ENCODE measurements at places on chromosomes 3 and 15.
A peak's percentile ranks its signal among the peaks of the same experiment; 100 is the strongest.

DNA sequence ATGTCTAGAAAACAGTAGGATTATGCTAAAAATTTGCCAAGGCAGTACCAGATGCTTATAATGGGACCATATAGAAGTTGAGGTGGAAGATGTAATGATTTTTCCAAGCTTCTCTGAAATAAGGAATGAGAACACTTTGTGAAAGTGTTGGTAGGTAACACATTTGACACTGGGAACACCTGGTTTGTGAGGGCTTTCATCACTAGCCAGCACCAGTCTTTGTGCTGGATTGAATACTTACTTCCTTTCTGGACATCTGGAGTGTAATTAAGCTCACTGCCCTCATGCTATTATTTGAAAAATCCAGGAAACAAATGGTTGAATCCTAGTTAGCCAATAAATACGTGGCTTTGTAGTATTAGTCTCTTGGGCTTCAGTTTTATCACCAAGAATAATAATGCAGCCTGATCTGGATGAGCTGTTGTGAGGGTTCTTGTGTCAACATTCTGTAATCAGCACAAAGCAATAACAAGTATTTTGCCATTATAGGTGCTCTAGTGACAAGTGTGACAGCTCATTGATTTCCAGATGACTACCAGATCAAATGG, 12.9 kb downstream of the CCDC80 start:
- no peak for DNase-seq

DNA sequence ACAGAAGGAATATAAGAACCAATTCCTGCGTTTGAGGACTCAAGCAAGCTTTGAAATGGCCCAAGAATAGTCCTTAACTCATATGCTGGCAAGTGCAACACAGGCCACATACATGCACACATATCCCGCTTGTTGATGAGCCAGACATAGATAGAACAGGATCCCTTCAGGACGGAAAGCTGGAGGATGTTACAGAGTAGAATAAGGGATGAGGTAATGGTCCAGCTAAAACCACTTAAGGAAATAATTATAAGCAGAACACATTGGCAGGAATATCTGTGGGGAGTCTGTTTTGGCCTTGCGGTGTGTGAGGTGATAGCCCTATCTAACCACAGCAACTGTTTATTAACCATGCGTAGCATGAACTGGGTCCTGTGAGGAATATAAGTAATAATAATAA, 25.0 kb downstream of the SCG3 start:
- DNase-seq, result no peak

DNA sequence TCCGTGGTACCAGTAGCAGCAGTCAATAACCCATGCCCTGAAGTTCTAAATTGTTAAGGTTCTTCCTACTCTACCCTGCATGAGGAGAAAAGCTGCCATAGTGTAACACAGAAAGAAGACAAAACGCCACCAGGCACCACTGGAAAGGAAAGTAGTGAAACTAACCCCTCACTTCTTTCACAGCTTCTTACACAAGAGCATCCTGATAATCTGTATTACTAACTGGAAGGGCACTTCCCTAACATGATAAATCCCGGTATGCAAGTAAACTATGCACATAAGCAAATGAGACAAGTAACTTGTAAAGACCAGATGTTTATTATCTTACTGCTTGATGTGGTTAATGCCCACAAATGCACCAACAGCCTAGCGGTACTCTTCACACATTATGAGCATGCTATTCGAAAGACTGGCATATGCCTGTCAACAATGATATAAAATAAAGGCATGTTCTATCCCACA, 141.3 kb downstream of the ADAM10 start:
- DNase-seq, result no peak

- no peak for DNase-seq
Observed at GRCh38 chr3:122148941-122149627, 34.4 kb upstream of the CASR start.

DNA sequence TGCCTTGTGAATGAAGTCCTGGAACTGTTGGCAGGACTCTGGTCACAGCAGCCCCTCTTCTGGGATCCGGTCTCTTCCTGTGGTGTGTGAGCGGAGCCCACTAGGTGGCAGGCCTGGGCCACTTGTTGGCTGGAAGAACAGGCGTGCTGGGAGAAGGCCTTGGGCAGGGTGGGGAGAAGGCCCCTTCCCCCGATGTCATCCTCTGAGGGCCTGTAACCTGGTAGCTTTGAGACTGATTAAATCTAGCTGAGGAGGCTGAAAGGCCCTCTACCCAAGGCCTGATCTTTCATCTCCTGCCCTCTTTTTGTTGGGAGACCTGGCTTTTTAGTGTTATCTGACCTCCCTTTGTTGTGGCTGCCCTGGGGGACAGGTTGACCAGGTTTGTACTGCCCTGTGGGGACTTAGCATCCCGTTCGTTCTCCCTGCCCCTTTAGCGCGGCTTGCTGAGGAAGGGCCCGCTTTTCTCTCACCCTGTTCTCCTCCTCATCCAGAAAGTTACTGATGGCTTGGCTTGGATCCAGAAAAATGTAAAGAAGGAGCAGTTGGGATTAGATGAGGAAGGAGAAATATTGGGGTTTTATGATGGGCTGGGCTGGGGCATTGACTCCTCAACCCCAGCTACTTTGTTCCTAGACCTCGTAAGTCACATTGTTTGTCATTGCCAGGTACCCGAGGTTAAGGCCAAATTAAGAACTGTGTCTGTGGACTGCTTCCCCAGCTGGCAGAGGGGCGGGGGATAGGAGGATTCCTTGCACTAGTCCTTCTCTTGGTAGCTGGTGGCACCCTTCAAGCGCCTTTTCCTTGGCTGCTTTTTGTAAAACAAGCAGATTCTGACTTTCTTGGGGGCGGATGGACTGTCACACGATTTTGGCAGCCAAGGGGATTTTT, 48.5 kb downstream of the CHCHD6 start:
- DNase-seq, result peak; percentile 90

DNA sequence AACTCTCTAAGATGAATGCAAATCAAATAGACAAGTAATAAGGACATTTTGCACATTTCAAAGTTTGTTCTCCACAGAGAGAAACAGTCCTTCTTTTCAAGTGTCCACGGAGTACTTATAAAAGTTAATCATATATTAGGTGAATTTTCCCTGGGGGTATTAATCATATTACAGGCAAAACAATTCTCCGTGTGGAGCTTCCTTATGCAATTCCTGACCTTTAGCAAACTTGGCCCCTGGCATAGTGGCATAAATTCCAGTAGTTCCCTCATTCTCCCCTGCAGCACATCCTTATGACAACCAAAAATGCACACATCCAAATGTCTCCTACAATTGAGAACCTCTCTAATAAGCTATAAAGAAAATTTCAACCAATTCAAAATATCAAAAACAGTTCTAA, 34.4 kb downstream of the FSIP1 start:
- DNase-seq, result no peak

- no peak for DNase-seq
Observed at GRCh38 chr3:196636369-196637349, 2.8 kb upstream of the NRROS start.

- peak; percentile 49 for DNase-seq
Observed at GRCh38 chr3:119279101-119279554, 15.1 kb upstream of the ARHGAP31 start.

DNA sequence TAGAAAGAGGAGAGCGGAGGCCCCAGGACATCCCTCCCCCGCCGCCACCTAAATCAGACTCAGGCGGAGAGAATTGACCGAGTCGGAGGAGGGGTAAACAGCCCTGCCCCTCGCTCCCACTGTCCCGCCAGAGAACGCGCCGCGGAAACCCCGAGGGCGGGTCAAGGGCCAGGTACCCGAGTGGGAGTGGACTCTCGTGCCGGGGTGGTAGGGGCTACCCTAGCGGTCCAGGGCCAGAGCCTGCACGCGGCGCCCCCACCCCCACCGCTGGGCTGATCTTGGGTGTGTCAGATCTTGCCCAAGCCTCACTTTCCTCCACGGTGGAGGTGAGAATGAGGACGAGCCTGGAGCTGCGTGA, 19.0 kb downstream of the SPATA12 start:
- no peak for DNase-seq

- no peak for DNase-seq
Observed at GRCh38 chr15:48332642-48333034, 1.4 kb downstream of the DUT start.

DNA sequence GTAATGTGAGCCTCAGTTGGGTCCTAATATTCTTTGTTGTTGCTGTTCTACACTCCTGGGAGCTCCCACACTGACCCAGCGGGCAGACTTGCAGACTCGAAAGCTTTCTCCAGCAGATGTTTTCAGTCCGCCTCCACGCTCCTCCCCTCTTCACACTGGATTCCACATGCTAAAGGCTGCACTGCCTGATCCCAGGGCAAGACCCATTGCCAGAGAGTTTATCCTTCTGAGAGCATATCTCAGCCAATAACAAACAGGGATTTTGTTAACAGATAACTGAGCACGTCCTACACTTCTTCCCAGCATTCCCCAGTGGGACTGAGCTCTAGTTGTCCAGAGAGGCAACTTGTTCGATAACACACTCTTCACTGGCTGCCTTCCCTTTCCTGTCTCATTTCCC, 8.0 kb upstream of the COL6A6 start:
- DNase-seq, result no peak

DNA sequence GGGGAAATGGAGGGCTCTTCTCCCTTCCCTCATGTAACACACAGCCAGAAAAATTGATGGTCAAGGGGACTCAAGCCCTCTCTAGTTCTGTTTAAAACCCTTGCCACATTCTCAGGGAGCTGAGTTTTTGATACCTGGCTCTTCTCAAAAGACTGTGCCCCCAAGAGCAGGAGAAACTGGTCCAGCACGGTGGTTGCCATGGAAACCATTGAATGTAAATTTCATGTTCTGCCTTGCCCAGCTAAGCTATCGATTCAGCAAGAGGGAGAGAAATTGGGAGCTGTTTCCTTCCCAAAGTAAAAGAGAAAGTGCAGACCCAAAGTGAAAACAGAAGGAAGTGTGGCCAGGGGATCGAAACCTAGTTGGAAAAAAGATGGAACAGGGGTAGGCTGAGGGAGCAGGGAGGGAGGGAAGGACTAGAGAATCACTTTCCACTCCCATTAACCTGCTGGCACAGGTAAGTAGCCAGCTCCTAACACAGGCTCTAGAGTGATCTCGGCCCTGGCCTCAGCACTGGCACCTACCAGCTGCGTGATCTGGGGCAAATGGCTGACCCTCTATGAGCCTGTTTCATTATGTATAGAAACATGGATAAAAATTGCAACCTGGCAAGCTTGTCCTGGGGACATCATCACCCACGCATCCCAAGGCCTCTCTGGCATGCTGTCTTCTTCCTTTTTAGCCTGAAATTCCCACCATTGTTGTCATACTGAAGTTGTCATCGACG, 140.9 kb downstream of the TPRA1 start:
- peak; percentile 69 for DNase-seq

GRCh38 chr15:62706317-62706716, 336.2 kb upstream of the TPM1 start:
- peak; percentile 74 for DNase-seq

DNA sequence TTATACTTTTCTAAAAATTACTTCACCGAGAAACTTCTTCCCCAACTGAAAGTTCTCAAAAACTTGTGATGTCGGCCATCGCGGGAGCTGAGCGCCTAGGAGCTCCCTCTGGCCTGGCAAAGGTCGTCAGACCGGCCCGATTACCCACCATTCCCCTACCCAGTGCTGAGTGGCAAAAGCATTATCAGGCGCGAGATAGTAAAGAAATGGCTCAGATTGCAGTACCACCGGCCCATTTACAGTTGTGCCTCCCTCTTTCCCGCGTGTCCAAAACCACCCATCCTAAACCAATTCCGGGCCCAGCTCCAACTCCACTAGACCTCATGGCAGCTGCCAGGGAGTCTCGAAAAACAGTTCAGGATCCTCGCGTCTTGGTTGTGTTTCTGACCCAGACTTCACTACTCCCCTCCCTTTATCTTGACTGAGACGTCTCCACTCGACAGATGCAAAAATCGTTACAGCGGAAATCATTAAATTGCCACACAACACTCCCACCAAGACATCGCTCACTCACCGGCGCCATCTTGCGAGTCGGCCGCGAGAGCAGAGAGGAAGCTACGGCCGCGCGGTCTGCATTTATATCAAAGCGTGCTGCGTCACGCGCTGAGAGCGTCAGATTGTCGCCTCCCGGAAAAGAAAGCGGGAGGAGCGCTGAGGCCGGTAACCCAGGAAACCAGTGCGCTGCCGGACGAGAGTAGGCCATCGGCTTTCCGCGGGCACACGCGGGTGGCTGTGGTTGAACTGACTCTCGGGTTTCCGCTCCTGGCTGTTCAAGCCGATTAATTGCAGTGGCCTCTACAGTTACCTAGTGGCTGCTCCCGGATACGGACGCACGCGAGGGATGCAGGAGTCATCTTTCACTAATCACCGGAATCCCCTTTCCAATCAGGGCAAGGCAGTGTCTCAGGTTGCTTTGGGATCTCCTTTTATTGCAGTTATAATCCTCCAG, at the start of gene RPL22L1:
TSS of gene RPL22L1 (minus strand) at position 551 of the 949 bp plus-strand sequence. CDS start at position 523, 28 bp downstream.
- peak; percentile 98 for DNase-seq

GRCh38 chr3:190041333-190042041, 79.2 kb downstream of the P3H2 start:
- no peak for DNase-seq

DNA sequence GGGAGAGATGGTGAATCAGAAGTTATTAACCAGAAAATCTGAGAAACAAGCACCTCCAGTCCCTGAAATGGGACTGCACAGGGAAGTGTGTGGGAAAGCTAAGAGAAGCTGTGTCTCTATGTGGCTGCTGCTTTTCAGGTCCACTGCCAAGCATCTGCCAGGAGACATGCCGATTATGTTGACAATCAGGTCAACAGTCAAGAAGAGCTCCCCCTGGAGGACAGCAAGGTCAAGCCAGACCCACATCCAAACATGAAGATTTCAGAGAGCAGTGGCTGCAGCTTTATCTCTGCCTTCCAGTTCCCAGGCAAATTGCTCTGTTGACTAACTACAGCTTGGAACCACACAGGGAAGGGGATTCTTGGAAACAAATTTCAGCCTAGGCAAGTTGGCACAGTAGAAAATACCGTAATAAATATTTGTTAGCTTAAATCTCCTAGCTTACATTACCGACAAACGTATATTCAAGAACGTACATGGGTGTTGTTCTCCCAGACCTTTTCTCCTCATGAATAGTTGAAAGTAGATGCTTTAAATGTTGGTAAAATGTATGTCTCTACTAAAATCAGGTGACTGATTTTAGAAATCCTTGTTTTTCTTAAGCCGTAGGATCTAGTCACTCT, 394.5 kb upstream of the RARB start:
- DNase-seq, result peak; percentile 47

DNA sequence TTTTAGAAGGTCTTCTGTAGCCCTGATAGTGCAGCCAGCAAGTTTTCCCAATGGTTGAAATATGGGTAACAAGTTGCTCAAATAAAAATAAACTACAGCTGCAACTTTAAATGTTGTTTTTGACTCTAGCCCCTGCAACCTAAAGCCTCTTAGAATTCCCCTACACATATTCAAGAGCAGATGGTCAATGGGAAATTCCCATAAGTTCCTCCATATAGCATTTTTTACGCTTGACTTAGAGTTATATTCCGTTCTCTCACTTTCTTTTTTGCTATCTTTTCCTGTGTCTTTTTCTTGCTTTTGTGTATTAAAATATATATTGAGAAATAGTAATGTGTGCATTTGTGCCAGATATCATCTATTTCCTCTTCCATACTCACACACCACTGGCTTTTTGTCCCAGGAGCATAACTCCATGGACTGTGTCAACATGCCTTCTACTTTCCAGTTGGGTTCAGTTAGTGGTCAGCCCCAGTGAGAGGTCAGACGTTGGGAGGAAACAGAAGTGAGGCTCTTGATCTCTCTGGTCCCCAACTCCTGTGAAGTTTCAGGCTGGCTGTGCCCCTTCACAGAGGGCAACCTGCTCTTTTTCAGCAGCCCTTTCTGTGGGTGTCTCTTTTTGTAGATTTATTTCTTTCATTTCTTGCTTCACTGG, 63.3 kb upstream of the TP63 start:
- DNase-seq, result no peak

GRCh38 chr3:104628185-104628789, 738.4 kb upstream of the ALCAM start:
- peak; percentile 3 for DNase-seq

GRCh38 chr3:59082106-59082505, 32.3 kb upstream of the CFAP20DC start:
- no peak for DNase-seq

Measured in brain (organoid and tissue), 16 donors.